ENCODE measurements at places on chromosomes 2 and 18. TPM values are rescaled to one million over a fixed set of nuclear protein-coding genes. Genes with fewer than 3 reads are reported as not detected.

GRCh38 chr18:34807106-34807796 is 97.2 kb downstream of the DTNA start:
- peaks cover 3% of the 10 kb centered on the region for H3K36me3 ChIP-seq
- no peaks in the 10 kb centered on the region for H3K27me3 ChIP-seq
- H3K4me3 ChIP-seq: no peak overlapping the region
- H3K4me1 ChIP-seq: no peaks in the 10 kb centered on the region
- H3K27ac ChIP-seq: no peak overlapping the region

The CHPF gene
- 41.5 TPM for total RNA-seq

DNA sequence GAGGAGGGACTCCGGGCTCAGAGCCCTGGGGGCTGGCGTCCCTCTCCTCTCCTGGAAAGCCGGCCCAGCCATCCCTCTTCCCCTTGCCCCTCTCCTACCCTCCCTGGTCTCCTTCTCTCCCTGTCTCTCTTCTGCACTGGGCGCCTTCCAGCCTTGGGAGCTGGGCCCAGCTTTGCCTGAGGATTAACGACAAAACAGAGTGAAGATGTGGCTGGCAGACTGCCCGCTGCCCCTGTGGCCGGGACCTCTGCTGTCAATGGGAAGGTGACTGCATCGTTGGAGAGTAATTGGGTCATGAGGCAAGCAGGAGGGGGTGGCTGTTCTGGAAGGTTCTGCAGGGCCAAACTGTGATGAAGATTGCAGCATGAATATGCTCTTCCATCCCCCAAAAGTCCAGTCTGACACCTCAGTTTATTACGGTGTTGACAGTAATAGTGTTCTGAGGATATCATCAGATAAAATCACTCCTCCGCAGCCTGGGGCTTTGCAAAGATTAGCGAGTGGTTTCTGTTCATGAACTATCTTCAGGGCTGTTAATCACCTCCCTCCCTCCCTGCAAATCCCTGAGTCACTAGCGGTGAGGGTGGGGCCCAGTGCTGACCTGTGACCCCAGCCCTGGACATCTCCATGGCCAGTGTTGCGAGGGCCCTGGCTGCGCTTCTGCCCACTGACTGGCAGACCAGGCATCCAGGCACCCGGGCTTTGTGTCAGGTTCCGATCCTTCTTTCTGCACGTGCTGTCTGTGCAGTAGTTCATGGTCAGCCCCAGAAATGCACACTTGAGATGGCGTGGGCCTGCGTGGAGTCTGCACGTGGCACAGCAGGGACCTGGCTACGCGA is 23.0 kb downstream of the RTP5 start:
- DNase-seq: no peak
- H3K4me3 ChIP-seq: no peak overlapping the region
- peak overlapping the region; percentile 33 for H3K27ac ChIP-seq
- no peaks in the 10 kb centered on the region for H3K27me3 ChIP-seq

GRCh38 chr2:95278637-95279225 is 4.5 kb downstream of the PROM2 start:
- H3K27ac ChIP-seq: peak overlapping the region; percentile 33
- no peak overlapping the region for H3K4me3 ChIP-seq
- H3K36me3 ChIP-seq: no peaks in the 10 kb centered on the region
- H3K27me3 ChIP-seq: no peaks in the 10 kb centered on the region
- DNase-seq: no peak

The SH3RF3 gene
- 10.8 TPM for total RNA-seq

- no peak for DNase-seq
- H3K4me1 ChIP-seq: peaks cover 68% of the 10 kb centered on the region
- H3K36me3 ChIP-seq: no peaks in the 10 kb centered on the region
These were observed 28.3 kb downstream of the TNS1 start for GRCh38 chr2:217974389-217975005.

- no peak for DNase-seq
- H3K4me3 ChIP-seq: no peak overlapping the region
- H3K27ac ChIP-seq: no peak overlapping the region
- H3K27me3 ChIP-seq: no peaks in the 10 kb centered on the region
- no peaks in the 10 kb centered on the region for H3K4me1 ChIP-seq
These were observed 332.7 kb downstream of the ZNF521 start for GRCh38 chr18:25019086-25019860.

The NETO1 gene
- not detected for total RNA-seq

The RANBP2 gene
- total RNA-seq: 43.5 TPM

GRCh38 chr18:77153404-77153803 is 20.8 kb upstream of the MBP start:
- no peak overlapping the region for H3K27ac ChIP-seq
- H3K27me3 ChIP-seq: no peaks in the 10 kb centered on the region
- no peak for DNase-seq
- no peak overlapping the region for H3K4me3 ChIP-seq
- H3K4me1 ChIP-seq: no peaks in the 10 kb centered on the region
- no peaks in the 10 kb centered on the region for H3K36me3 ChIP-seq

The RAPH1 gene
- 22.6 TPM for total RNA-seq

The KCNG2 gene
- not detected for total RNA-seq

The C1QL2 gene
- not detected for total RNA-seq

GRCh38 chr2:144412709-144413108 is 107.2 kb downstream of the ZEB2 start:
- no peaks in the 10 kb centered on the region for H3K27me3 ChIP-seq
- no peaks in the 10 kb centered on the region for H3K36me3 ChIP-seq
- DNase-seq: no peak
- H3K4me3 ChIP-seq: no peak overlapping the region
- H3K4me1 ChIP-seq: peaks cover 15% of the 10 kb centered on the region

DNA sequence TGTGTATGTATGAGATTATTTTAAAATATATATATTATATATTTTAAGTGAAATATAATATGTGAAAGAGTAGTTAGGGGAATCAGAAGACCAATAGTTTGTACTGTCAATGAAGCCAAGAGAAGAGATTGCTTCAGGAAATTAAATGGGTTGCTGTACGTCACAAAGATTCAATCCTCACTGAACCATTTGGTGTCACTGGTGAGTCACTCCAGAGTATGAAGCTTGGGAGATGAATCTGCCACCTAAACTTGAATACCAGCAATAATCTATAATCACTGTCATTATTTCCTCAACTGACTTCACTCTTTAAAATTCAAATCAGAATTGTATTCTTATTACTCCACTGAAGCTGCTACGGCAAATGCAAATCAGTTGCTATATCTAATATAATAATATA is 41.9 kb upstream of the SCN9A start:
- no peaks in the 10 kb centered on the region for H3K4me1 ChIP-seq
- H3K27me3 ChIP-seq: no peaks in the 10 kb centered on the region
- H3K27ac ChIP-seq: no peak overlapping the region
- H3K4me3 ChIP-seq: no peak overlapping the region
- DNase-seq: no peak

DNA sequence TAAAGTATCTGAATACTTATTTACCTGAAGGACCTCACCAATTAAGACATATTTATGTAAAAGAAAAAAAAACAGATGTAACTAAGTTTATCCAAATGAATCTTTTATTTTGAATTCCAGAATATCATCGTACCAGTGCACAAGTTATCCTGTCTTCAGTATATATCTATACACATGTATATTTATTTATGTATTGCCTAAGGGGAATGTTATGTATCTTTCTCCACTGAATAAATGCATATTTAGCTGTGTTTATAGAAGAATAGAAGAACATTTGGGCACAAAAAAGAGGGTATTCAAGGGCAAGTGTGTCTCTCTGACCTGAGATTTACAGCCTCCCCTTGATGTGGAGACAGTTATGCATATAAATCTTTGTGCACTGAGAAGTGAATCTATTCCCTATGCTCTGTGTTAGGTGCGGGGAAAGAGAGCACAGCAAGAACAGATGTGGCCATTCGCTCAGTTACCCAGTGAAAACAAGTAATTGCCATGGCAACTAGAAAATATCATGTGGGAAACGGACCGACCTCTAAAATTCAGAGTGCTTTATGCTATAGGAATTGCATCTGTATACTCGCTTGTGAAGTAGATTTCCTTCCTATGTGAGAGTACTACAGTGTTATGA is 39.5 kb upstream of the ASXL3 start:
- no peaks in the 10 kb centered on the region for H3K27me3 ChIP-seq
- no peaks in the 10 kb centered on the region for H3K36me3 ChIP-seq
- no peak overlapping the region for H3K4me3 ChIP-seq
- no peak for DNase-seq
- H3K4me1 ChIP-seq: no peaks in the 10 kb centered on the region

DNA sequence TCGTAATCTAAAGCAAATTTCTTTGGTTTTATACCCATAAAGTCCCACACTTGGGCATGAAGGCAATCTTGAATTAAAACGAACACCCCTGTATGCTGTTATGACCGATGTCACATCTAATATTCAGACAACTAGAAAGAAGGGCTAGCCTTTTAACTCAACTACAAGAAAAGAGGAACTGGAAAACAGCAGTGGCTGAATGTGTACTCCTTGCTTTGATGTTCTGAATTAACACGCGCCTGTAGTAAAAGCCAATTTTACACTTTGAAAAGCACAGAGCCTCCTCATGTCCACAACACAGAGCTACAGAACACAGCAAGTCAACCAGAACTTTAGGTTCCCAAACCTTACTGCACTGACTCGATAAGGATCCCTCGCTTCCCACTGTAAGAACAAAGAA is 147.6 kb downstream of the HDAC4 start:
- H3K36me3 ChIP-seq: no peaks in the 10 kb centered on the region
- no peak overlapping the region for H3K4me3 ChIP-seq
- no peak for DNase-seq
- peaks cover 14% of the 10 kb centered on the region for H3K4me1 ChIP-seq
- H3K27ac ChIP-seq: no peak overlapping the region
- no peaks in the 10 kb centered on the region for H3K27me3 ChIP-seq

The RGPD3 gene
- total RNA-seq: 0.25 TPM
